ENCODE measurements at places on chromosomes 12 and 14.
A peak's percentile ranks its signal among the peaks of the same experiment; 100 is the strongest.

DNA sequence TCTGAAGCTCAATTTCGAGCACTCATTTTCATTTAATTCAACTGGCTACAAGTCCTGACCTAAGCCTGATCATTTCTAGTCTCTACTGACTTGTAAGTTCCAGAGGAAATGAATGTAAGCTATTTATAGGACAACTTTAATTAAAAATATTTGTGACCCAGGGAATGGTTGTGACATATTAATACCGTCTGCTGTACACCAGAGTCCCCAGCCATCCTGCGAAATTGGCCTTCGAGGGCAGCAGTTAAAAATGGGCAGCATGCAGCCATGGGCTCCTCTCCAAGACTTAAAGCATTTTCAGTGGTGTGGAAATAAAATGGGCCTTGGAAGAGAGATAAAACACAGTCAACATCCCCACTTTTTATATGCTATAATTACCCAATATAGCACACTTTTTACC is 30.7 kb upstream of the OVCH1 start:
- DNase-seq = no peak

DNA sequence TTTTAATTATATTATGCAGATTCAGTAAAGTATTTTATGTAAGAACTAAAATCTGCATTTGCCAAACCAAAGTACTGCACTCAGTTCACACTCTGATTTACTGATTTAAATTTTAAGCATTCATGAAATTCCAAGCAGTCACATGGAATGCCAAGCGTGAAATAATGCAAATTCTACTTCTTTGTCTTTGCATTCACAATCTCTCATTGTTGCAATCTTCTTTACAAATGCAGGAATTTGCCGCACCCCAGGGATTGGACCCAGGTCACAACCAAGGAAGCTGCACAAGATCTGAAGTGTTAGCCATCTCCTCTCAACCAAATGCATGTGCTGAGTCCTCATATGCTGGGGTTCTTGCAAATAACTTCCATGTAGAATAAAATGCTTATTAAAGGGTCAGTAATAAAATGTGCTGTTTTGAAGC is 71.9 kb downstream of the TUNAR start:
- DNase-seq = peak; percentile 74

GRCh38 chr14:51189600-51190376 is 50.3 kb upstream of the TMX1 start:
- no peak for DNase-seq

DNA sequence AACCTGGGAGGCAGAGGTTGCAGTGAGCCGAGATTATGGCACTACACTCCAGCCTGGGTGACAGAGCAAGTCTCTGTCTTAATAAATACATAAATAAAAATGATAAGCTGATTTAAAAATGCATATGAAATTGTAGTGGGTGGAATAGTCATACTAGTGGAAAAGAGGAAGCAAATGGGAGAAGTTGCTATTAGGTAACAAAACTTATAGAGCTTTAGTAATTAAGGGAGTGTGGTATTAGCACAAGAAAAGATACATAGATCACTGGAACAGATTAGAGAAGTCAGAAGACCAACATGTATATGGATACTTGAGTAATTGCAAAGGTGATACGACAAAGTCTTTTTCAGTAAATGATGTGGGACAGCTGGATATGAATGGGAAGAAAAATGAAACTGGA is 26.5 kb downstream of the TECPR2 start:
- no peak for DNase-seq

DNA sequence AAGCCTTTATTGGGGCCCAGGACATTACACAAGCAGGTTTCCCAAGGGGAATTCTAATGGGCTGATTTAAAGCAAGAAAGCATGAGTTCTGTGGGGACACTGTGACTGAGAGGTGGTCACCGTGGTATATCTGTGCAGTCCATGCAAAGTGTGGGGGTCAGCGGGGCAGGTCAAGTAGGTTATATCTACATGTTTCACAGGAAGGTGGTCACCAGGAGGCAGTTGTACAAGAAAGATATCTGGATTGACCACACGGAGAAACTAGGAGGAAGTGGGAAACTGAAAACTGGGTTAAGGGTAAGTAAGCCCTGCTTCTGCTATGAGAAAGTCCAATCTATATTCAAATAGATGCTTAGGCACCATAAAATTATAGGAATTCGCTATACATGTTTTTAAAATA is 77.8 kb upstream of the CNOT2 start:
- no peak for DNase-seq

GRCh38 chr12:42921741-42922504 is 332.4 kb upstream of the PRICKLE1 start:
- DNase-seq = no peak

DNA sequence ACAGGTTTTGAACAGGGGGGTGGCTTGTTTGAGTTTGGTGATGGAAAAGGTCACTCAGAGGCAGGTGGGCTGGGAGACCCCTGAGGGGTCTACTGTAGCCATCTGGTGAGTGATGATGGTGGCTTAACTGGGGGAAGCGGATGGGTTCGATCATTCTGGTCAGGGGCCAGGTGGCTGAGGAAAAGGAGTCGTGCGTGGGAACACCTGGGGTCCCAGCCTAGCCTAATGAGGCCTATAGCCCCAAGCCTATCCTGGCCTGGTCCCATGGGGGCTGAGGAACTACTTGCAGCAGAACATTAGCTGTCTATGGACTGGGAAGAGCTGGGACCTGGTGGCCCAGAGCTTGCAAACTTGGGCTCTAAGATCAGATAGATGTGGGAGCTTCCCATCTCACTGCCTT is 158.4 kb upstream of the MYL2 start:
- DNase-seq = no peak

DNA sequence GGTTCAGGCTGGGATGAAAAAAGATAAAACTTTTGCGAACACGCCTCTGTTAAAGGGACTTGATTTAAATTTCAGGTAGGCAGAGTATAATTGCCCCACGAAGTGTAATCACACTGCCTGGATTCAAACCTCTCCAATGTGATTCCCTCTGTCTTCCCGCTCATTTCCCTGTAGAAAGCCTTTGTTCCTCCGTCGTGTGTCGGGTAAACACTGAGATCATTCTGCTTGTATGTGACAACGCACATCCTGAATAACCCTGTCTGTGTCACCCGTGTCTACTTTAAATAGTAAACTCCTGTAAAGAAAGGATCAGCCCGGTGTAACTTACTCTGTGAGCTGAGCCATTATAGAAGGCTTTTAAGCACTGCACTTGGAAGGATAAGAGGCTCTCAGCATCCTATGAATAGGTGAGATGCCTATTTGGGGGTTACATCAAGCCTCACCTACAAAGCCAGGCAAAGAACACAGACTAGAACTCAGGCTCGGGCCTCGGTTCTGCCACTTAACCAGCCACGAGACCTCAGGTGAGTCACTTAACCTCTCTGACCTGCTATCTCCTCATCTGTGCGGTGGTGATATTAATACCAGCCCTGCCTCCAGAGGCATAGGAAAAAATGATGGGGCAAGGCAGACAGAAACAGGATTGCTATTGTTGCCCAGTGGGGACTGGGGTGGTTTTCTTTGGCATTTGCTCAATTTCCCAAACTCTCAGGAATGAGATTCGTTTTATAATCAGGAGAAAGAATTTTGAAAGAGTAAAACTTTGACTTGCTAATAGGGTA is 74.2 kb downstream of the RBM19 start:
- DNase-seq = no peak

- no peak for DNase-seq
Observed at GRCh38 chr12:24499151-24500146, 449.5 kb downstream of the BCAT1 start.

- DNase-seq = no peak
Observed at GRCh38 chr12:53320352-53321195, 836 bp downstream of the AAAS start.

DNA sequence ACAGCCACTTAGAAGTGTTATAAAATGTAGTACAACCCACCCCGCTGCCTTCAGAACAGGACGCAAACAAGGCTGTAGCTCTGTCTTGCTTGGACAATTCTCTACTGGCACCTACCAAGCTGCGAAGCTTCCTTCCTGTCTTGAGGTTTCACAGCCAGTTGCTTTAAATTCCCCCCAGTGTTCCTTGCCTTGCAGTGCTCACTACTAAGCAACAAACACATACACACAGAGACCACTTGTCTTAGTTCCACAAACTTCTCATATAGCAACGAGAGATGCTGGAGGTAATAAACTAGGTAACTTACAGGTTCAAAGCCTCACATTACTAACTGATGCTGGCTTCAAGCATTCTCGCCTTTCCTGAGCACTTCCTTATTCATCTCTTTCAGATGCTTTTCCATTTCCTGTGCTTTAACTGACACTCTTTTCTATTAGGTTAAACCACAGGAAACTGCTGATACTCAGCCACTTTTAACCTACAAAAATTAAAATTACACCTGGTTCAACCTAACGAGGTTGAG is 91.5 kb upstream of the PTGDR start:
- no peak for DNase-seq

GRCh38 chr12:82838131-82838551 is 151.4 kb downstream of the TMTC2 start:
- DNase-seq = no peak

DNA sequence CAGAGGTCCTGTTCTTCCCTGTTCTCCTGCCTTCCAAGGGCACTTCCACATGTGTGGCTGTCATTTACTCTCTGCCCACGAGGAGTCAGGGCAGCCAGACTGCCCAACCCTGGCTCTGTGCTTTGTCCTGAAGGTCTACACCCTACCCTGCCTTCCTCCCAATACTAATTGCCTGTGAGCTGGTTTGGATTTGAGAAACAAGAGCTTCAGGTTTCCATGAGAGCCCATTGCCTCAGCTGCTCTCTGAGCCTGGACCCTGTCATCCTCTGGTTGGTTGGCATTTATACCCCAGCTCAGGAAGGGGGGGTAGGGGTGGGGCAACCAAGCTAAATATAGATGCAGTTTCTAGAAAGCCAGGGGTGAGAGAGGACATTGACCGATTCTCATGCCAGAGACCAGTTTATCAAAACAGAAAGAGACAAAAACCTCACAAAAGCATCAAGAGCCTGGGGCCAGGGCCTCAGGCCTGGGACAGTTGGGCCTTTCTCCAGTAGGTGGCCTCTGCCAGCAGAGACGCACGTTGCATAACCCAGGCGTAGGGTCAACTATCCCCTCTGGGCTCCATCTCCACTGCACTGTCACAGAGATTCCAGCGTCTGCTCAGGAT is 34.5 kb downstream of the VDR start:
- DNase-seq = peak; percentile 23

GRCh38 chr12:28367993-28368392 is 177.7 kb downstream of the CCDC91 start:
- DNase-seq = no peak

GRCh38 chr12:103455020-103455763 is 40.6 kb downstream of the C12orf42 start:
- DNase-seq = no peak

DNA sequence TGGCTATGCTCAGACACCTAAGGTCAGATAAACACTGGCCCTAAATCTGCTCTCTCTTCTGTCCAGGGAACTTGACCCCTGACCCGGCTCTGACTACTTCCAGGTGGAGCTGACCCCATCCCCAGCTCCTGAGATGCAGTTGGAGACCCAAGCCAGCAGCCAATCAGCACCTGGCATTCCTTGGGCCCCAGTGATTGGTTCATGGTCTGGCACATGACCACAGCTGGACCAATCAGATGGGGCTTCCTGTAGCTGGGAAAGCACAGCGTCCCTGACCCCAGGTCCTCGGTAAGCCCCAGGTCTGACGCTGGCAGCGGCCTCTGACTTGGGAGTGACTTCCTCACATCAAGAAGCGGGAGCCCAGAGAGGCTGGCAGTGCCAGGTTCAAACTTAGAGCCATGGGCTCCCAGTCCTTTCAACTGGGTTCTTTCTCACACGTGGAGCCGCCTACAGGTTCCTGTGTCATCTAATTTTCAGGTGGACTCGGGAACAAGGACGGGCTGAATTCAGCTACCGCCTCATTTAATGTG is 915.4 kb upstream of the TMEM132C start:
- DNase-seq = no peak

- DNase-seq = no peak
Observed at GRCh38 chr14:37090026-37090425, 82.4 kb downstream of the SLC25A21 start.

GRCh38 chr12:6838854-6839253 is 1.9 kb upstream of the GNB3 start:
- DNase-seq = no peak

DNA sequence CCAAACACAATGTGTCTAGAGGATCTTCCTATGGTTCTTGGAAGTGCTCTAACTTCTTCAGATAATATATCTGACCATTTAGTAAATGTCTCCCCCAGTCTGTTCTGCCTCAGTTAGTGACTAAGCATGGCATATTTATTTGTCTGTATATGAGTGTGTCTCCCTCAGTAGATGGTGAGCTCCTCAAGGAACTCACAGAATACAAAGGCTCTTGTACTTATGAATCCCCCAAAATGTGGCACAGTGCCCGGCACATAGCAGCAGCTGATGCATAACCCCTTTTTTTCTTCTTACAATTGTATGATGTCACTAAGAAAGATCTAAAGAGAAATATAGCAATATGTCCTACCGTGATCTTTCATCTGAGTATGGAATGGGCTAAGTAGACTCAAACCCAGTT is 264.7 kb upstream of the PRICKLE1 start:
- DNase-seq = no peak

- DNase-seq = no peak
Observed at GRCh38 chr12:109753054-109753401, 39.4 kb downstream of the FAM222A start.

DNA sequence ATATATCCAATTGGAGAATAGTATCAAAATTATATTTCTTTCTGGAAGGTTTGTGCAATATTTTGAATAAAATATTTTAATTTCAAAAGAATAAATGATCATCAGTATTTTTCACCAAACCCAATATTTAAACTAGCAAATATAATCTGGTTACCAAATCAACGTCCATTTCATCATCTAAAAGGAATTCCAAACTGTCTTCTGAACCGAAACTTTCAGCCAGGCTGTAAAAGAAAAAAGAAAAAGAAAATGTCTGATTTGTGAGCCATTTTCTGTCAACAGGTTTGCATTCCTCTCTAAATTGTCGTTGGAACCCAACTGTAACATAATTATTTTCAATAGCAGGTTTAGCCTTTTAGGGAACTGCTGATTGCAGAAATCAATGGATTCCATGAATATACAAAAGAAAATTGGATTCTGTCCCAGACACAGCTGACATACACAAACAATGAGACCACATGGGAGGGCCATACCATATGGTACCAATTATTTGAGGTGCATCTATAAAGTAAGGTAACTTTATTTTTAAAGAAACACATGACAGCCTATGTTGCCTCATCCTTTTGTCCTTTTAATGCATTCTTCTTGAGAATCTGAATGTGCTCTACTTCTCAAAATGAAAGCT is 22.7 kb downstream of the SNRPF start:
- no peak for DNase-seq

DNA sequence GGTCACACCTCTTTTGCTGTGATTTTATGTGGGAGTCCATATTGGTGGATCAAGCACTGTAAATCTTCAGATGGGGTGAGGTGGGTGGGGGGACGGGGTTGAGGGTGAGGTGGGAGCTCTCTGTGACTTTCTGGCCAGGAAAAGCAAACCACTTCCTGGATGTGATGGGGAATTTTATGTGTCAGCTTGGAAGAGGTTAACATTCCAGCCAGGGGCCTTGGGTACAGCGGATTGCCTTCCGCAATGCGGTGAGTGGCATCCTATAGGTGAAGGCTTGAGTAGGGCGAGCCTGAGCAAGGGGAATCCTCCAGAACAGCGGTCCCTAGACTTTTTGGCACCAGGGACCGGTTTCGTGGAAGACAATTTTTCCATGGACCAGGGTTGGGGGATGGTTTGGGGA is 36.2 kb downstream of the DLK1 start:
- no peak for DNase-seq
